Fibroblast of skin of left biceps (primary cell): ENCODE measurements at places on chromosomes 7 and 10.
A peak's percentile ranks its signal among the peaks of the same experiment; 100 is the strongest.

GRCh38 chr7:1895664-1896515 lies 225.8 kb downstream of the ELFN1 start:
- no peak for DNase-seq

GRCh38 chr10:58335306-58336005 lies 650 bp downstream of the UBE2D1 start:
- no peak for DNase-seq

- peak; percentile 32 for DNase-seq
Observed at GRCh38 chr7:123747620-123748141, 1.1 kb downstream of the WASL start.

GRCh38 chr10:81026591-81026990 lies 488.9 kb downstream of the SH2D4B start:
- DNase-seq = peak; percentile 54
